Fibroblast of lung (primary cell): ENCODE measurements at places on chromosomes 2 and 18. TPM values are rescaled to one million over a fixed set of nuclear protein-coding genes. Genes with fewer than 3 reads are reported as not detected.

Gene PLEK
- not detected in 2 replicates for total RNA-seq

Gene LYPD1
- total RNA-seq = 0.17 and 0.26 TPM in 2 replicates

Gene C2orf15
- total RNA-seq = under 0.01 TPM in 1 of 2 replicates, not detected in the other

Gene CXCR1
- total RNA-seq = not detected in 2 replicates

Gene ABCA12
- total RNA-seq = under 0.01 TPM in 2 replicates

Gene CARF
- 7.4 and 8.6 TPM in 2 replicates for total RNA-seq

Gene EVA1A
- total RNA-seq = 16.2 and 31.7 TPM in 2 replicates

Gene GNLY
- total RNA-seq = under 0.01 TPM in 1 of 2 replicates, not detected in the other

Gene CNTNAP5
- not detected in 2 replicates for total RNA-seq

Gene SERPINB12
- total RNA-seq = not detected in 2 replicates

Gene UGT1A6
- total RNA-seq = not detected in 2 replicates

Gene NT5DC4
- total RNA-seq = not detected in 2 replicates

Gene ANKRD30B
- total RNA-seq = under 0.01 and 0.33 TPM in 2 replicates

Gene SLC8A1
- 74.0 and 109 TPM in 2 replicates for total RNA-seq

Gene ACTG2
- total RNA-seq = 4.1 TPM in 2 replicates

Gene ZNF804A
- 0.77 and 3.0 TPM in 2 replicates for total RNA-seq

Gene RNF152
- 15.2 and 24.4 TPM in 2 replicates for total RNA-seq

Gene NTSR2
- total RNA-seq = under 0.01 TPM in 1 of 2 replicates, not detected in the other

Gene EN1
- under 0.01 TPM in 1 of 2 replicates, not detected in the other for total RNA-seq

Gene NDUFAF7
- 16.9 and 18.7 TPM in 2 replicates for total RNA-seq

Gene FSIP2
- total RNA-seq = 0.26 and 1.7 TPM in 2 replicates

Gene PTH2R
- under 0.01 TPM in 1 of 2 replicates, not detected in the other for total RNA-seq

Gene CCBE1
- 60.9 and 122 TPM in 2 replicates for total RNA-seq

Gene ANKRD62
- total RNA-seq = not detected in 2 replicates

Gene AQP12A
- total RNA-seq = not detected in 2 replicates

Gene LHCGR
- total RNA-seq = not detected in 2 replicates

Gene PPP1R1C
- total RNA-seq = 0.50 and 0.77 TPM in 2 replicates

Gene DYNAP
- not detected in 2 replicates for total RNA-seq

Gene CDH2
- 2.0 and 8.7 TPM in 2 replicates for total RNA-seq

Gene CCNT2
- total RNA-seq = 21.1 and 30.1 TPM in 2 replicates

Gene SIX3
- not detected in 2 replicates for total RNA-seq

Gene ABCG8
- total RNA-seq = not detected in 2 replicates

Gene ITGB6
- total RNA-seq = not detected in 2 replicates

Gene SCYGR4
- not detected in 2 replicates for total RNA-seq

Gene RAB27B
- total RNA-seq = 0.77 and 0.99 TPM in 2 replicates

Gene XDH
- total RNA-seq = under 0.01 and 0.50 TPM in 2 replicates

Gene KIAA2012
- total RNA-seq = under 0.01 TPM in 1 of 2 replicates, not detected in the other

Gene DNER
- total RNA-seq = 0.26 and 0.33 TPM in 2 replicates

Gene TRIM43
- total RNA-seq = not detected in 2 replicates

Gene KCNE4
- total RNA-seq = 11.0 and 25.3 TPM in 2 replicates

Gene HMSD
- 0.83 TPM in 1 of 2 replicates, not detected in the other for total RNA-seq

Gene TGFA
- not detected in 2 replicates for total RNA-seq

Gene IL1R2
- 0.17 and 1.0 TPM in 2 replicates for total RNA-seq
